ENCODE measurements at places on chromosomes 1 and 21.

DNA sequence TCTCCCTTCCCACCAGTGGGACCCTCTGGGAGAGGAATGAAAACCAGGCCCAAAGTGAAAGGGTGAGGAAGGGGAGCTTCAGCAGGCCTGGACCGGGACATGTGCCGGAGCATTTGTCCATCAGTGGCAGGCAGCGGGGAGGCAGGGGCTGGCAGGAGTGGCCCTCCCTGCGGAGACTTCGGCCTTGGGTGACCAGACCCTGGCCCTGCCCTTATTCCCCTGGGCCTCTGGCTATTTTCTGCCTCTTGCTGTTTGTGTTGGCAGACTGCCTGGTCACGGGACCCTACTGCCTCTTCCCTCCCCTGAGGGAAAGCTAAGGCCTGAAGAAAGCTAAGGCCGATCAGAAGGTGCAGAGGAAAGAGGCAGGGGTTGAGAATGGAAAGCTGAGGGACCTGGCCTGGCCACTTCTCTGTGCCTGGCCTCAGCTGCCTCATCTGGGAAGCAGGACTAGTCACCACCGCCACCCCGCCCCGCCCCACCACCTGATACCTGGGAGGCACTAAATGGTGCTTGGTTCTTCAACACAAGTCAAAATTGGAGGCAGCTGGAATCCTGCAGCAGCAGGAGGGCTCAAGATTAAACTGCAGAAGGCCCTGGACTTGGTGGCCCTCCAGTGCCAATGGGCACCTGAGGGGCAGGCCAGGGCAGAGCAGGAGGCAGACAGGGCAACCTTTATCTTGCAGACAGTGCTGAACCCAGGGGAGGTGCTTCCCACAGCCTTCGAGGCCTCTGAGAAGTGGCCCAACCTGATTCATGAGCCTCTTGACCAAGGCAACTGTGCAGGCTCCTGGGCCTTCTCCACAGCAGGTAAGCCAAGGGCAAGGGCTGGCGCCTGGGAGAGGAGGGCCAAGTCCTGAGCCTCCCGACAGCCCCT is 7.9 kb downstream of the TINAGL1 start:
- DNase-seq: peak; percentile 64

- DNase-seq: no peak
Observed at GRCh38 chr1:30449003-30449402, 274.4 kb downstream of the MATN1 start.

DNA sequence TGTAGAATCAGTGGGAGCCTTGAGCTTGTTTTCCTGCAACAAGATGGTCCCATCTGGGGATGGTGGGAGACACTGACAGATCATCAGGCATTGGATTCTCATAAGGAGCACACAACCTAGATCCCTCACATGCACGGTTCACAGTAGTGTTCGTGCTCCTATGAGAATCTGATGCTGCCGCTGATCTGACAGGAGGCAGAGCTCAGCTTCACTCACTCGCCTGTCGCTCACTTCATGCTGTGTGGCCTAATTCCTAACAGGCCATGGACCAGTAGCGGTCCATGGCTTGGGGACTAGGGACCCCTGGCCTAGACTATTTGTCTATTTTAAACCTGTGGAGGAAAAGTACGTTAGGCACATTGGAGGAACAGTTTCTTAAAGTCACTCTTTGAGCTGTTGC is 140.0 kb downstream of the EDEM3 start:
- DNase-seq: no peak

- DNase-seq: peak; percentile 54
Observed at GRCh38 chr1:174964972-174965361, 34.8 kb upstream of the CACYBP start.

DNA sequence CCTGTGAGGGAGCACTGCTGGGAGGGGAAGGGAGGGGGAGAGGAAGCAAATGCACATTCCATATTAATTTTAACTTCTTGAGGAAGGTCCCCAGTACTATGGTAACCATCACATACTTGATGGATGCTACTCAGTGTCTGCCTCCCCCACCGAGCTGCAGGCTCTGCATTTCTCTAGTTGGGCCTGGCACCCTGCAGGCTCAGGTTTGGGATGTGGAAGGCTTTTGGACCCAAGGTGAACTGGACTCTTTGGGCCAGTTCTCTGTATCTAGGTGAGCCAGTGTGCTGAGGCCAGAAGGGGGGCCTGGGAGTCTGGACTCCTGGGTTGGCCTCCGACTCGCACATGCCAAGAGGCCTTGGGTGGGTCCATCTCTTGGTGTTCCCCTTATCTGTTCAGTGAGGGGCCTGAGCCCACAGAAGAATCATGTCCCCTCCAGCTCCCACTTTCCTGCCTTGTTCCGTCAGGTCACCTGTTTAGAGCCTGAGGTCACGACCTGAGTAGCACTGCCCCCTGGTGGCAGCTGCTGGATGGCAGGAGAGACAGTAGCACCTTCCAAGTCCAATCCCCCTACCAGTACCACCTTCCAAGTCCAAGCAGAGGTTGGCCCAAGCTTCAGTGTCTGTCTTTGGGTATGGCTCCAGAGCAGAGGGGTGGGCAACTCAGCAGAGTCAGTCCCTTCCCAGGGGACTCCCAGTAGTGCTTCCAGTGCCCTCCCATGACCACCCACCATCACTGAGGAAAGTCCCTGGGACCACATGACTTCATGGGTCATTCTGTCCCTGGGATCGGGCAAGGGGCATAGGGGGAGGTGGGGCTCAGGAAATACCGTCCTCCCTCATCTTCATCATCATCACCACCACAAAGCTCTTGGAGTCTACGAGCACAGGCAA is 241.8 kb downstream of the TRABD2B start:
- DNase-seq: peak; percentile 75

All from RPMI8226 (cell line).